Foreskin fibroblast (primary cell): ENCODE measurements at places on chromosomes 3 and 15.

DNA sequence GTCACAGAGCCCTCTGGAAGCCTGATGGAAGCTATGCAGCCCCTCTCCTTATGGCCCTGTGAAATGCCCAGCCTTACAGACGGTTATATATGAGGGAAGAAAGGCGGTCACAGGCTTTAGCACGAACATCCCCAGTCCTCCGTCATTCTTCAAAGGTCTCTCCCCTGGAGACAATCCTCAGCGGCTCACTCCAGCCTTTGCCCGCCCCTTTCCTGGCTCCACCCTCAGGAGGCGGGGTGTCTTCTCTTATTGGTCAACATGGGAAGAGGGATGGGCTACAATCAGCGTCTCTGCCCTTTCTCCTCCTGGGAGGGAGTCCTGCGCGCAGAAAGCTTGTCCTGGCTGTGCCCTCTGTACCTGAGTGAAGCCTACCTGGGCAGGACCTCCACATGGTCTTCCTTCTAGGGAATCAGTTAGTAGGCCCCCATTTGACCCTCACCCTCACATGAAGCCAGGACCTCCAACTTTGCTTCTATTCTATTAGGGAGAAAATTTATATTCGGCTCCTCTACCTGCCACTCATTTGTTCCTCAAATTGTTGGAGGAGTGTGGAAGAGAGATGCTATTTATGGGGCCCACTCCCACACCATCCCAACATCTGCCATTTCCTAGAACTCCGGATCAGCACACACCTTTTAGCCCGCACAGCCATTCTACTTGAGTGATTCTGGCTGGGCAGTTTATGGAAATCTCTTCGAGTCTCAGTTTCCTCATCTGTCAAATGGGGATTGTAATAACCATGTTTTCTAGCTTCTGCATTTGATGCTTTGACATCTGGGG, 112.9 kb upstream of the SLC6A11 start:
- no peak for DNase-seq

DNA sequence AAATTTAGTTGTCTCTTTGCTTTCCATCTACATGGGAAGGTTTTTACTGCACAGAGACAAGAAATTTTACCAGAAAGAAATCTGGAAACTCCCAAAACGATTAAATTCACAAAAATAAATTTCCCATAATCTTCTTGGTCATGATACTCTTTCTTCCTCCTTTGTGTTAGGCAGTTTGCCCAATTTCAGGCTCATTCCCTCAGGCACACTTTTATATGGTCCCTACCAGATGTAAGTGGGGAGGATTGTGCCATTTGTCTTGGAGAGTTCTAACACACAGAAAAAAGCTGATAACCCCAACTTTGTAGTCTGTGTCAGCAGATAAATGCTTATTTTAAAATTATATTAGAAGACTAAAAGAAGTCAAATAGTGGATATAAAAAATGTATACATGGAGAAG, 49.1 kb upstream of the CCDC50 start:
- no peak for DNase-seq

DNA sequence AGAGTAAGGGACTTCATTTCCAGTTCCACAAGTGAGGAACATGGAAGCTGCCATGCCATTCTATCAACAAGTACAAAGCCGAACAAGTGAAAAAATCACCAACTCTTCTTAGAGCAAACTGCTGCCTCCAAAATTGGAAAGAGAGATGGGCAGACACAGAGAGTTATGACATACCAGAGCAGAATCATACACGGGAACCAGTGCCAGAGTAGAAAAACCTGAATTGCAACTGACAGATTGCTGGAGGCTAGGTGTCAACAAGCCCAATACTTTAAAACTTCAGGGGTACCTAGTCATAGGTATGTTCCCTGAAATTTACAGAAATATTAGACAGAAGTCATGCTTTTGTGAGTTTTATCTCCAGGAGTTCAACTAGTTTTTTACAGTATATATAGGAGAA, 62.0 kb downstream of the TTBK2 start:
- no peak for DNase-seq

DNA sequence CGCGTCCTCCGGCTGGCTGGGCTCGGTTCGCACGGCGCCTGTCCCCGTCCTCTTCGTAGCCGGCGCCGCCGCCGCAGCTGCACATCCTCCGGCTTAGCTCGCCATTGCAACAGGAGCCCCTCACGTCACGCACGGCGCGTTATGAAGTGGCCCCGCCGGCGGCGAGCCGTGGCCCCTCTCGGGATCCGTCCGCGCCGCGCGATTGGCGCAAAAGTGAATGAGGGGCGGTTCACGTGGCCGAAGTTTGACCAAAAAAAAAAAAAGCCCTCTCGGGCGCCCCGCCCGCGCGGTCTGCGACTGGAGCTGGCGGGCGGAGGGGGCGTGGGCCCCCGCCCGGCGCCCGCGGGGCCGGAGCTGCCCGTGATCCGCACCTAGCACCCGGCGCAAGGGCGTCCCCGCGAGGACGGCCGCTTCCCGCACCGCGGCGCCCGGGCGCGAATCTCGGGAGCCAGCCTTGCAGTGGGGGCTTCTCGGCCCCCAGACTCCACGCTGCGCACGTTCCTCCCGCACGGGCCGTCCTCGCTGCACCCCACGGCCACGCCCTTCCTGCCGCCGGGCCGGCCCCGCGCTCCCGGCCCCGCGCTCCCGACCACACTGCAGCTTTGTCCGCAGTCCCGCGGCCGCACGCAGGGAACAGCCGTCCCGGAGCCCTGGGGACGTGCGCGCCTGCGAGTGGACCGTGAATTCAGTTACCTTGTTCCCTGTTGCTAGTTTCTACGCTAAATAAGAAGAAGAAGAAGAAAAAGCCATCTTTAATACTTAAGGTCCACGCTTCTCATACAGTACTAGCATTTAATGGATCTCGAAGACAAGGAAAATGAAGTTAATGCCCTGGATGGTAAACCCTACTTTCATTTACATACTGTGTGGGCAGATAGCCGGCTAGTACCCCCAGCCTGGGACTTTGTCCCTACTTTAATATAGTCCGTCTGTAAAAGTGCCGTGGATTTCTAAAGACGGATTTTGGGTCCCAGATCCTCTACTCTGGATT, at the start of gene CHSY1:
CHSY1 (minus strand) TSS at position 219 of the 991 bp plus-strand sequence. CDS start 592 bp downstream, outside the sequence.
- peak; percentile 94 for DNase-seq

DNA sequence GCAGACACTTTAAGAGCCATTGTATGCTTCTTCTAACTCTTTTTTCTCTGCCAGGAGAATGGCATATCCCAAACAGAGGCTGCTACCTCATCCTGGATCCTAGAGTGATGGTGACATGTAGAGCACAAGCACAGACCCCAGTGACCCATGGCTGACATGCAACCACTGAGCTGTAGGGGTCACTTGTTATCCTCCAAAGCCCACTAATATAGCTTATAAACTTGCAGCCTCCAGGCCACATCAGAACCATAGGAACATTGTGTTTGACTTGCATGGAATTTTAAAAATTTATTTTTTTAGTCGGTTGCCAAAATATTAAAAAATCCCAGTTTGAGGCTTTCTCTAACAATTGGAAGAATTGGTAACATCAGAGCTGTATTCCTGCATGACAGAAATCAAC, 283.0 kb upstream of the WNT5A start:
- no peak for DNase-seq

GRCh38 chr15:66138096-66138783, 115.3 kb downstream of the MEGF11 start:
- no peak for DNase-seq

- DNase-seq: no peak
Observed at GRCh38 chr3:150333477-150333876, 74.6 kb upstream of the TSC22D2 start.
